ENCODE measurements at places on chromosomes 13 and 19.

DNA sequence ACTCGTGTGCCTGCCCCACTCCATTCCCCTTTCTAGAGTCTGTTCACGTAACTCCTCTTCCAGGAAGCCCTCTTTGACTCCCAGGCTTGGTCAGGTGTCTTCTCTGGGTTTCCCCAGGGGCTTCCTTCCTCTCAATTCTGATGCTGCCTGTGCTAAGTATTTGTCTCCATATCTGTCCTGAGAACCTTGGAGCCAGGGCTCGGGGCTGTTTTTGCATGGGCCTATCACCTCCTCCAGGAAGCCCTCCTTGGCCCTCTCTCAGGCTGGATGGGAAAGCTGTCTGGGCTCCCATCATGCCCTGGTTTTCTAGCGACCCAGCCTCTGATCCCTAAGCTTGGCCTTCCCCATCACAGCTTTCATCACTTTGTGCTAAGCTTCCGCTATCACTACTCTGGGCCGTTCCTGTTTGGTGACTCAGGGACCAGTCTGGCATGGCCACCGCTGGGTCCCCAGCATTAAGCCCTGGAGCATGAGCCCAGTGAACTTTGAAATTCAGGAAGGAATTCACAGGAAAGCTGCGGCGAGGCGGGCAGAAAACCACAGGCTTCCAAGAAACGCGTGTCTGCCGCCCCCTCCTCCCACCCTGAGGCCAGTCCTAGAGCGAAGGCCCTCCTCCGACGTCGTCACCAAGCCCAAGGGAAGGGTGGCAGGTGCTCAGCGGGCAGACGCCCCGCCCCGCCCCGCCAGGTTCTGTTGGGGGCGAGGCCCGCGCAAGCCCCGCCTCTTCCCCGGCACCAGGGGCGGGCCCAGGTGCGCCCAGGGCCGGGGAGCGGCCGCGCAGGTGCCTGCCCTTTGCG is 486 bp upstream of the SPINT2 start:
- no peak for DNase-seq

DNA sequence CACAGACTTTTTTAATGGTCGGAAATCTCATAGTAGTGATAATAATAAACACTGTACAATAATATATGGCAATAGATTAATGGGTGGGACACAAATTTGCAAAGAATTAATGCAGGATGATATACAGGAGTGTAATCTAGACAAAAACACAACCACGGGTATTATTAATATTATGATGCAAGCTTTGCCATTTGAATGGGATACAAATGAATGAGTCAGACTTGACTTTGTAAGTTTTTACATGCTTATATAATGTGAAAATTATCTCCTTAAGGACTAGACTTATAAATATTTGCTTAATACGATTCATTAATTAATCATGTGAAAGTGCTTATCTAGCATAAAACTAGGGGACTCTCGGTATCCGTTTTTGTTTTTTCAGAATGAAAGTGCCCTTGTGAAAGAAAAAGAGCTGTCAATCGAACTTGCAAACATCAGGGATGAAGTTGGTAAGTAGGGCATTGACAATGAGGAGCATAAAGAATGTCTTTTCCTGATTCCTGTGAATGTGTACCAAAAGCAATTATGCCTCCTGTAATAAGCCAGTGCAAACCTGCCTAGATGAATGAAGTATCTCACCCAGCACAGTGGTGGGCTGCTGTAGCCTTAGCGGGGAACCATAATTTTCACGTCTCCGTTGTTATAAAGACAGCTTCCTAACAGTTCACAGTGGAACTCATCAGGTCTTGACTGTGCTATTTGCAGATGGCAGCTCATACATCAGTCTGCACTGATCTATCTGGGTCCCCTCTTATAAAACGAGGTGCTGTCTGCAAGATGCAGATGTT is 155.7 kb downstream of the SLC7A1 start:
- DNase-seq: no peak

DNA sequence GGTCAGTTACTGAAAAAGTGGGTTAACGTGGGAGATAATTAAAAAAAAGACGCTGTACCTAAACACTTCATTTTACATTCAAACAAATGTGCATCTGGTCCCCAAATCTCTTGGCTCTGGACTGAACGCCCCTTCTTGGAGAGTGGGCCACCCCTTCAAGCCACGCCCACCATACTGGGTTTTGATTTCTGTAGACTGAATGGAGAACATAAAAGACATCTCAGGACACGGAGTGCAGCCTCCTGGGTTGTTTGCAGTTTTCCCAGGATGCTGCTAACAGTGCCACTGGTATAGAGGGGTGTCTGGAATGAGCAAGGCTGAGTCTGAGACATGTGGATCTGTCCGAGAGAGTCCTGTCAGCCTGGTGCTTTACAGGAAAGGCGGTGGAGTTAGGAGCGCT is 10.6 kb downstream of the TFDP1 start:
- no peak for DNase-seq

- no peak for DNase-seq
These were observed 4.0 kb downstream of the SPPL2B start for GRCh38 chr19:2332341-2333026.

DNA sequence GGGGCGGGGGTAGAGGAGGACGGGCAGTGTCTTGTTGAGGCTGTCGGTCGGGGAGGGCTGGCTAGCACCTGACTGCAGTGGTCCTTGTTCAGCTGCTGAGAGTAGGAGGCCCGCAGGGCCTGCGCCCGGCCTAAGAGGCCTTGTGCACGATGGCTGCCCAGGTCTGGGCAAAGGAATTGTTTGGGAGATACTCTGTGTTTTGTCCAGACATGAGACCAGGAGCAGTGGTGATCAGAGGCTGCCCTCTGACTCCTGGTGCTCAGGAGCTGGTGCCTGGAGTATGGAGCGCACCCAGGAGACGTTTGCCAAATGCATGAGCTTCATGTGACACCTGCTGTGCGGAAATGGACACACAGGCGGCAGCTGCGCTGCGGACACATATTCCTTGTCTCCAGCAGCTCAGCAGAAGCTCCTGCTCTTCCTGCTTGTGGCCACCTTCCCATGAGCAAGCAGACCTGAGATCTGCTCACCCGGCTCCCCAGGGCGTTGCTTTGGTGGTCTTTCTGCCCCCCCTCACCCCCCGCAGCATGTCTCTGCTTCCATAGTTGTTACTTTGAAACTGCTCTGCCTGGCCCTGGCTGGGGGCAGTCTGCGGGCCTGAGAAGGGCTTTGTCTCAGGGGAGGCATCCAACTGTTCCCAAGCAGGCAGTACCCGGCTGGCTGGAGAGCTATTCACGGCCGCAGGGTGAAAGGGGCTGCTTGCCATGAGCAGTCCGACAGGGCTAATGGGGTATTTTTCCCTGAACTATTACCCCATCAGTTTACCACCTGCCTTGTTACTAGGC is 163.9 kb downstream of the TEX29 start:
- DNase-seq: peak; percentile 96

DNA sequence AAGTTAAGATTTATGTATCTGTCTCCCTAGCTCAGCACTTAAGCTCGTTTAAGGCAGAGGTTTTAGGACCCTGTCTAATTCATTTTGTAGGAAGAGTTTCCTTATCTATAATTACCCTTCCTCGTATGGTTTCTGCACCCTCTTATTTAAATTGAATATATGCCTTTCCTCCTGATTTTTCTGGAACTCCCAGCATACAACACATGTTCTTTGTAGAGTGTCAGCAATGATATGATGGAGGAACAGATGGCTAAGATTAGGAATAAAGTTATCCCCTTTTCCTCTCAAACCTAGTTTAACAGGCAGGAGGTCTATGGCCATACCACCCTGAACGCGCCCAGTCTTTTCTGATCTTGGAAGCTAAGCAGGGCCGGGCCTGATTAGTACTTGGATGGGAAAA is 359.5 kb downstream of the PCDH17 start:
- DNase-seq: no peak

DNA sequence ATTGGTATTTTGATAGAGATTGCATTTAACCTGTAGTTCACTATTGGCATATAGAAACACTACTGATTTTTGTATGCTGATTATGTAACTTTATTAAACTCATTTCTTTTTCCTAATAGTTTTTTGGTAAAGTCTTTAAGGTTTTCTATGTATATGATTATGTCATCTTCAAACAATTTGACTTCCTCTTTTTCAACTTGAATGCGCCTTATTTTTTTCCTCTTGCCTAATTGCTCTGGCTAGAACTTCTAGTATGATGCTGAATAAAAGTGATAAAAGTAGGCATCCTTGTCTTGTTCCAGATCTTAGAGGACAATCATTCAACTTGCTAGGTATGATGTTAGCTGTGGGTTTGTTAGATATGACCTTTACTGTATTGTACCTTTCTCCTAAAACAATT is 1034.9 kb downstream of the PCDH9 start:
- no peak for DNase-seq

DNA sequence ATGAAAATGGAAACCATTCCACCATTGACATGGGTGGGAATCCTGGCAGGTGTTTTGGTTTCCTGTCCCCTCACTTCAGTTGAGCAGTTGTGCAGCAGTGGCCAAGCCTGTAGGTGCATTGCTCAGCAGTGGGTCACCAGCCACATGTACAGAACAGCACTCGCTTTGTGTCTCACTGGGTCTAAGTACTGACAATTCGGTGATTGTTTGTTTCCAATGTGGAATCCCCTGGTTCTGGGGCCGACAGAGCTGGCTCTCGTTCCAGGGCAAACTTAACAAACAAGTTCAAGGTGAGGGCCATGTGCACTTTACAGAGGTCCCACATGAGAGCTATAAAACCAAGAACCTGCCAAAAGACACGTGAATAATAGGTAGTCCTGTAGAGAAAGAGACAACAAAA is 54.1 kb upstream of the SPATA13 start:
- DNase-seq: no peak

- DNase-seq: no peak
These were observed 82.5 kb upstream of the GSX1 start for GRCh38 chr13:27709779-27710178.
